ENCODE measurements at places on chromosomes 11 and 22.

DNA sequence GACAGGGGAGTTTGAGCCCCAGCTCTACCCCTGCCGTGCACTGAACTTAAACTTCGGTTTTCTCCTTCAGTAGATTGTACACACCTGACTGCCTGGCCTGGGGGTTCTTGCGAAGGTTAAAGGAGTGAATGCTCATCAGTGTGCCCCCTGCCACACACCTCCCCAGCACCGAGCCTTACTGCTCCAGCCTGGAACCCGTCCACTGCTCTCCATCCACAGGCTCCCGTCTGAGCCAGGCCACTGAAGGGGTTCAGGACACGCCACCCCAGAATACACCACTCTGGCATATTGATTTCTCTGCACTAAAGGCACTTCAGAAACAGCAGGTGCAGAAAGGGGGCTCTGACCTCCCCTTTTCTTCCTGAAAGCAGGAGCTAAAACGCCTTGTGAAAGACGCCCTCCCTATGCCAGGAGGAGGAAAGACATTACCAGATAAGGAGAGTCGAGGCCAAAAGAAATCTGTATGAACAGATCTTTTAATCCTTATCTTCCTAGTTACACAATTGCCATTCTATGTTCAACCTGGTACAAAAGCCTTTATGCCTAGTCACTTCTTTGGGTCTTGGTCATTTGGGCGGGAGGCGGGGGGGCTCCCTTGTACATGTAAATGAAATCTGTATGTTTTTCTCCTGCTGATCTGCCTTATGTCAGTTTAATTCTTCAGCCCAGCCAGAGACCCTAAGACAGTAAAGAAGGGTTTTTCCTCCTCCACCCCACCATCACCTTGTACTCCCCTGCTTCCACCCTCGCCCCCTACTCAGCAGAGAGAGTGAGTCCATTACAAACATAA lies 1.9 kb upstream of the SSTR3 start:
- DNase-seq: no peak

- no peak for DNase-seq
Observed at GRCh38 chr11:19276859-19277808, 36.4 kb upstream of the E2F8 start.

DNA sequence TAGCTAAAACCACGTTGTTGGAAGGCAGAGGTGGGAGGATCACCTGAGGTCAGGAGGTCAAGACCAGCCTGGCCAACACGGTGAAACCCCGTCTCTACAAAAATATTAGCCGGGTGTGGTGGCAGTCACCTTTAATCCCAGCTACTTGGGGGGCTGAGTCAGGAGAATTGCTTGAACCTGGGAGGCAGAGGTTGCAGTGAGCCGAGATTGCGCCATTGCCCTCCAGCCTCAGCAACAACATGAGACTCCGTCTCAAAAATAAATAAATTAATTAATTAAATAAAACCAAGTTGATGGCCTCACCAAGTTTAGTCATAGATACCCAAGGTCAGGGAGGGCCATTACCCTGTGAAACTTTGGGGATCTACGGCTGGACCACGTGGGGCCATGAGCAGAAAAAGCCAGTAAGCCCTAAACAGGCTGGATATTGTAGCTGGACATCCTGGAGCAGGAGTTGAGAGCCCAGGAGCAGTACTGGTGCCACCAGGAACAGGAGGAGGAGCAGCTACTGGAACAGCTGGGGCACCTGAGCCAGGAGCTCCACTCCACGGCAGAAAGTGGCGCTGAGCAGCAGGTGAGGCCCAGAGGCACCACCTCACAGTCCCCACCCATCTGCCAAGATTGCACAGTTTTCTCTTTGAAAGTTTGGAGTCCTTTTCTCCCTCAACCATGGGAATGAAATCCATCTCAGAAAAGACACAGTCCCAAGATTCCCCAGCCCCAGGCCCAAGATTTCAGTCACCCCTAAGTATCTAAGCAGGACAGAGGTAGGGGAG lies 50.5 kb downstream of the BTG4 start:
- DNase-seq: no peak

DNA sequence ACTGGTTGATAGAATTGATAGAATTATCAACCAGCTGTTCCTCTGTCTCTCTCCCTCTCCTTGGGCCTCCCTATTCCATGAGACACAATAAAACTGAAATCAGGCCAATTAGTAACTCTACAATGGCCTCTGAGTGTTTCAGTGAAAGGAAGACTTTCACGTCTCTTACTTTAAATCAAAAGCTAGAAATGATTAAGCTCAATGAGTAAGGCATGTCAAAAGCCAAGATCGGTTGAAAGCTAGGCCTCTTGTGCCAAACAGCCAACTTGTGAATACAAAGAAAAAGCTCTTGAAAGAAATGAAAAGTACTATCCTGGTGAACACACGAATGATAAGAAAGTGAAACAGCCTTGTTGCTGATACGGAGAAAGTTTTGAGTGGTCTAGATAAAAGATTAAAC lies 16.6 kb downstream of the PIH1D2 start:
- DNase-seq: no peak

- no peak for DNase-seq
Observed at GRCh38 chr11:128727796-128728431, 34.0 kb downstream of the FLI1 start.

DNA sequence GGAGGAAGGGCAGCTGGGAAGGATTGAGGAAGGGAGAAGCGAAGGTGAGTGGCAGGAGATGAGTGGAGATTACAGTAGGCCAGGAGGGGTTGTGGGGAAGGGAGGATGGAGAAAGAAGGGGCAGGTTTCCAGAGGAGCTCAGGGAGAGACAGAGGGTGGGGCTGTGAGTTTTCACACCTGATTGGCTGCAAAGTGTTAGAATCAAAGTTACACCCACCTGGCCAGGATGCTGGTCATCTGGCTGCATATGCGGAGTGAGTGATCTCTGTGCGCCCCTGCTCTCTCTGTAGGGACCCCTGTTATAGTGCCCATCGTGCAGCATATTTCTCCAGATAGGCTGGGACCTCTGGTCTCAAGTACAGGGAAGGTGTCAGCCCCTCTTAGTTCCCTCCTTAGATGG lies 18.3 kb downstream of the AMPD3 start:
- no peak for DNase-seq

- DNase-seq: no peak
Observed at GRCh38 chr22:20080776-20081654, 974 bp downstream of the DGCR8 start.

GRCh38 chr22:47621253-47621652 lies 858.8 kb downstream of the TBC1D22A start:
- DNase-seq: no peak

- no peak for DNase-seq
Observed at GRCh38 chr11:34860034-34860433, 56.1 kb downstream of the APIP start.

DNA sequence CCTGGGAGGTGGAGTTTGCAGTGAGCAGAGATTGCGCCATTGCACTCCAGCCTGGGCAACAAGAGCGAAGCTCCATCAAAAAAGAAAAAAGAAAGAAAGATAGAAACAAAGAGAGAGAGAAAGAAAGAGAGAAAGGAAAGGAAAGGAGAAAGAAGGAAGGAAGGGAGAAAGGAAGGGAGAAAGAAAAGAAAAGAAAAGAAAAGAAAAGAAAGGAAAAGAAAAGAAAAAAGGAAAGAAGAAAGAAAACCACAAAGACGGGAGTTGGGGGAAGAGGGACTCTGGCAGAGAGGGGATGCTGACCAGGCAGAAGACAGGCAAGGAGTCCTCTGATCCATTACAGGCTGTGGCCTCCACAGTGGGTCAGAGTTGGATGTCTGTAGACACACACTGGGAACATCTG lies 18.8 kb upstream of the SLCO2B1 start:
- no peak for DNase-seq

DNA sequence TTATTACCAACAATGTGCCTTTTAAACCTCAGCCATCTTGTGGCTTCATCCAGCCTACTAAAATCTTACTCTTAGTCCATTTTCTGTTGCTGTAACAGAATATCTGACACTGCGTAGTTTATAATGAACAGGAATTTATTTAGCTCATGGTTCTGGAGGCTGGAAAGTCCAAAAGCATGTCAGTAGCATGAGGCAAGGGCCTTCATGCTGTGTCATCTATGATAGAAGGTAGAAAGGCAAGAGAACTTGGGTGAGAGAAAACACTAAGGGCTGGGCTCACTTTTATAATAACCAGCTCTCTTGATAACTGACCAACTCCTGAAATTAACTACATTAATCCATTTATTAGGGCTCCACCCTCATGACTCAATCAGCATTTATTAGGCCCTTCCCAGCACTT lies 13.5 kb downstream of the BTBD10 start:
- DNase-seq: no peak

GRCh38 chr22:50697667-50698506 lies 25.3 kb downstream of the SHANK3 start:
- DNase-seq: no peak

DNA sequence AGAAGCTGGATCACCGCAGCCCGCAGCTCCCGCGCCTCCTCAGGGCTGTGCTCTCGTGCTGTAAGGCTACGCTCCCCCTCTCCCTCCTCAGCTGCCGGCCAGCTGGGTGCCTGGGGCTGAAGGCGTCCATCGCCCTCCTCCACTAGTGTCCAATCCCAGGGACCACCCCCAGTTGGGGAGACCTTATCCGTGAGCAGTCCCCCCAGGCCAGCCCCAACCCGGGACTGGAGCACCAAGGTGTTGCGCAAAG lies 1.2 kb downstream of the AP5B1 start:
- no peak for DNase-seq

GRCh38 chr22:37566903-37567798 lies 6.9 kb downstream of the CDC42EP1 start:
- DNase-seq: peak; percentile 88

DNA sequence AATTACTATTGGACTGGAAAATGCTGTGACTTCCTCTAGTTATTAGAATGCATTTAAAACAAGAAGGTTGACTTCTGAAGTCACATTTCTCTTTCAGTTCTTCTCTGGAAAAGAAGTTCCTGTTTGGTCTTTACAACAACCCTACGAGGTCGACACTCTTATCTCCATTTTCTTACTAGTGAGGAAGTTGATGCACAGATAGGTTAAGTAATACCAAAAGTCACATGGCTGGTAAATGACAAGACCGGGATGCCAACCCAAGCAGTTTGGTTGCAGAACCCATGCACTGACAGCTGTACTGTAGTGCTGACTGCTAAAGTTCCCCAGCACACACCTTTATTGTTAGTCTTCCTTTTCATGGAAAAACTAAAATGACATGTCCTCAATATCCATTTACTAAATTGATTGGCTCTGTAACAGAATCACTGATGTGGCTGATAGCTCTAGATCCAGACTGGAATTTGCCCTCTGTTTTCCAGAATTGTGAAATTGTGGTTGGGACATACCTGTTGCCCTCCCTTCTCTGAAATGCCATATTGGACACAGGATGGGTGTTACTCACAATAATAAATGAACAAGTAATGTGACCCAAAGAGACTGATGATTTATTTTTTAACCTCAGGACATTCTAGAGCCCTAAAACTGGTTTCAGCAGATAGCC lies 9.4 kb upstream of the TECTA start:
- DNase-seq: no peak

GRCh38 chr11:63888170-63889086 lies 28.5 kb downstream of the RCOR2 start:
- peak; percentile 46 for DNase-seq

DNA sequence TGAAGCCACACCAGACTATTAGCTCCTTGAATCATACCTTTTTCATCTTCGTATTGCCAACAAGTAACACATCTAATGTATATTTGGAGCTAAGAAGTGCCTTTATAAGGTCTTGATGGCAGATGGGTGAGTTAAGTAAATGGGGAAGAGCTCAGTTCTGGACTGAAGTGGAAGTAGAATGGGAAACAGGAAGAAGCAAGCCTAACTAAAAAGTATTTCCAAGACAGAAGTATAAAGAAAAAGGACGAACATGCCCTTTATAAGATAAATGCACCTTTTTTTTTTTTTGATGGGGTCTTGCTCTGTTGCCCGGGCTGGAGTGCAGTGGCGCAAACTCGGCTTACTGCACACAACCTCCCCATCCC lies 14.5 kb downstream of the CRTAM start:
- no peak for DNase-seq

GRCh38 chr22:25110846-25111578 lies 88.6 kb upstream of the CRYBB3 start:
- peak; percentile 33 for DNase-seq

DNA sequence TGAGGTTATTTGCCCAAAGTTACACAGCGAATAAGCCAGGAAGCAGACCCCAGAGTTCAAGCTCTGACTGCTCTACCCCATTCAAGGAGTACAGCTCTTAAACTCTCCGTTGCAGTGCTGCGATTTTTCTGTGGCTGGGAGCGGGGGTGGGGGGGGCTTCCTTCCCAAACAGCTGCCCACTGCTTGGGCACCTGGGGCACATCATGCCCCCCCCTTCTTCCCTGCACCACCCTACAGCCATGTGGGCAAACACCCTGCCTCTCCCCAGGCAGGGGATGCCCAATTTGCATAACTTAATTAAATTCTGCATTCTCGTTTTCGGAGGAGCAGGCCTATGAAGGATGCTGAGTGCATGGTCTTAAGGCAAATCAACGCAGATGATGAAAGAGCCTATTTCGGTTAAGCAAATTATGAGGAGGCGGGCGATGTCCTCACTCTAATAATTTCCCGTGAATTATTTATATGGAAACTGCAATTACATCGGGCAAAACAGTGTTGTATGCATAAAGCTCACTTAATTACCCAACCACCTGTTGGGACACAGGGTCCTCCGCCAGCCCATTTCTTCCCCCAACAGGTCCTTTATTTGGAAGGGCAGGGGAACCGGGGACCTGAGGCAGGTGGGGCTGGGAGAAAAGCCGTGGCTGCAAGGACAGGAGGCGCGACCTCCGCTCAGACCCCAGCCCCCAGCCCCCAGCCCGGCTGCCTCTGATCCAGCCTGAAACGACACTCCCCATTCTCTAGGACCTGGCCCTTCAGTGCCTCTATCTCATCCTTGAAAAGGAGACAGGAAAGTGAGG lies 610.5 kb downstream of the BUD13 start:
- DNase-seq: no peak

DNA sequence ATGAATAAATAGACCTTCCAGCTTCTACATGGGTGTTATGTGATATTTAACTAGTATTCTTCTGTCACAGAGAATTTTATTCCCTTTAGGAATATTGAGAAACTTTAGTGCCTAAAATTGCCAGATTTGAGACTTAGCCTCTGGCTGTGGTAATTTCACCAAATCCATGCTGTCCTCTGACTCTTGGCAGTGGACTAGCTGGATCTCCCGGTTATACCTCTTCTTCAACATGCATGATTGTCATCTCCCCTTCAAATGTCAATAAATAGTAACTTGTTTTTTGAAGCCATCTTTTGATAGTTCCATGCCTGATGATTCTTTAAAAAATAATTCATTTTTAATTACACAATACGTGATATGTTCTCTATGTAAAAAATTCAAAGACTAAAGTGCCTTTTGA lies 8.4 kb downstream of the AQP11 start:
- DNase-seq: no peak

GRCh38 chr11:1864831-1865665 lies 12.2 kb downstream of the LSP1 start:
- no peak for DNase-seq

DNA sequence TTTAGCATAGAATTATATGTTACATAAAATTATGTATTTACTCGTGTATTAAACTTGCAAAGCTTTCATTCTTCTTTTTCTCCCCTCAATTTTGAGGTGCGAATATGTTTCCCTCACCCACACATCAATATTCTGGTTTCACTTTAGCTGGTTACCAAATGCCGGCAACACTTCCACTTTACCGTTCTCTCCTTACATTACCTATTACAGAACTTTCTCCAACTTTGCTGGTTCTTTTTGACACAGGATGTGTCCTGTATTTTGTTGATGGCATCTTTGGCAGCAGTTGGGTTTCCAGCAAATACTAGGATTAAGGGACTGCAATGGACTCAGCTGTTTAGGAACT lies 84.9 kb downstream of the PRR5L start:
- DNase-seq: no peak

- DNase-seq: no peak
Observed at GRCh38 chr22:28021998-28022660, 103.1 kb upstream of the PITPNB start.
